Cortex of kidney (tissue), 1 donor: ENCODE measurements at places on chromosomes 7 and 10.

- no peak for DNase-seq
These were observed 20.5 kb downstream of the CHCHD3 start for GRCh38 chr7:133061357-133061756.

DNA sequence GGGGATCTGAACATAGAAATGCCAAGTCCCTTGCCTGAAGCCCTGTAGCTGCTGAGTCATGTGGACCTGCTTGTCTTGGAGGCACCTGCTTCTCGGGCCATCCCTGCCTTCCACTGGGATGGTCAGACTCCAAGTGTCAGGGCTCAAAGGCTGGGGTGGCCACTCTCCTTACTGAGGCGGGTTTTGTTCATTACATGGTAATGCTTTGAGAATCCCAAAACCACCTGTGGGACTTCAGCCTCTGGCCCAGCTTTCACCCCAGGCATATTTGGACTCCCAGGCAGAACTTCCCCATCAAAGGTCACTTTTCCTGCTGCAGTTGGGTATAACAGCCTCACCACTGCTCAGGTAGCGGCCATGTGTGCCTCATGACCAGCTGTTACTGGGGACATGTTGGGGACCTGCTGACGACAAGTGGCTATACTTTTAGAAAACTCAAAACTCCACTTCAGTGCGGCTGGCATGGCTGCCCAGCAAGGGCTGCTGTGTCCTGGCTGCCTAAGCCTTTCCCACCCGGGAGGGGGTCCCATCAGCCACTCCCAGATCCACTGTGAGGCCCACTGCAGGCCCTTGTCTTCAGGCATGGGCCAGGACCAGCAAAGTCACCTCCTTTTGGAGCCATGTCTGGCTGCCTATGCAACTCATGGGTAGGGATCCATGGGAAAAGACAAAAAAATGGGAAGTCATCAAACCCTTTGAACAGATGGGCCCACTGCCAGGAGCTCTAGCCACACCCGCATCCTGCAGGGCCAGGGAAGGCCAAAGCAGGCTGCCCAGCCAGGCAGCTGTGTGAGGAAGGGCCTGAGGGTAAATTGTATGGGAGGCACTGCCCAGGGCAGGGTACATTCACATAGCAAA, 96.7 kb downstream of the ARHGAP22 start:
- no peak for DNase-seq

DNA sequence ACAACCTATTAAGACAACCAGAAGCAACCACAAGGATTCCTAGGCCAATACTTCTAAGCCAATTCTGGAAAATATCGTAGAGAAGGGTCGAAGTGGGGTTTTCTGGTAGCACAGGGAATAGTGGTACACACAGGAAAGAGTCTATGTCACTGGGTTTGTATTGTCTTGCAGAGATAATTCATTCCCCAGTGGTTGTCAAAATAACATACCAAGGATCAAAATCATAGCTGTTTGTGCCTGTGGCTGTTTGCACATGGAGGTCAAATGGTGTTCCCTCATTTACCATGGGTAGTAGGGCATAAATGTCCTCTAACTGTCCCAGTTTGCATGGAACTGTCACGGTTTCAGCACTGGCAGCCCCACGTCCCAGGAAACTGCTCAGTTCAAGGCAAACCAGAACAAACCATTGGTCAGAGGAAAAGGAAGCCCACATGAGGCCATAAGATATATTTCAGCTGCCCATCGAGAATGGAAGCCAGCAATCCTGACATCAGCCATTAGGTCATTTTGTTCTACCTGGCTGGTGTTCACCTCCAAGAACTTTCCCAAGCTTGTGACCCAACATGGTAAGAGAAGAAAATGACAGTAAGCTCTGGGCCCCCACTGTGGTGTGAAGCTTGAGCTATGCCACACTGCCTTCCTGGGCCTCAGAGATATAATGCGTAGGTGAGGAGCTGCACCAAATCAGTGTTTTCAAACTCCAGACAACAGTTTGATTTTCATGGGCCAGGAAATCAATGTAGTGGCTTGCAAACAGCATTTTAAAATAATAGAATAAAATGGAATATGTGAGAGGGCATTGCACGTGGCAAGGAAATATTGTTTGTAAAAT, 53.9 kb upstream of the NFE2L3 start:
- no peak for DNase-seq

DNA sequence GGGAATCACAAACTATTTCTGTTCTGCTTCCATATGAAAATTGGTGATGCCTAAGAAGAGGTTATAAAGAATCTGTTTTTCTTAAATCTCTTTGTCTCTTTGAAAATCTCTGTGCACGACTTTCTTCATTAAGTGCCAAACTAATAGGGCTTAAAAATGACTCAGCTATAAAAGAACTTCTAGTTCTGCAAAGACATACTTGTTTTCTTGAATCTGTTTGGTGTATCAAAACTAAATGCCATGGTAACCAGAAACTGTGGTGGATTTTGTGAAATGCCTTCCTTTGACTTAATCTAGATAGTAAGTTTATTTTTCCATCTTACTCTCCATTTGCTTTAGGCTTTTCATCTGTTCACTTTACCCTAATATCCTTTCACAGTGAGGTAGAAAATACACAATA, 417.8 kb downstream of the PARD3 start:
- no peak for DNase-seq

- DNase-seq, result no peak
These were observed 386.7 kb upstream of the NPVF start for GRCh38 chr7:25615003-25615402.

DNA sequence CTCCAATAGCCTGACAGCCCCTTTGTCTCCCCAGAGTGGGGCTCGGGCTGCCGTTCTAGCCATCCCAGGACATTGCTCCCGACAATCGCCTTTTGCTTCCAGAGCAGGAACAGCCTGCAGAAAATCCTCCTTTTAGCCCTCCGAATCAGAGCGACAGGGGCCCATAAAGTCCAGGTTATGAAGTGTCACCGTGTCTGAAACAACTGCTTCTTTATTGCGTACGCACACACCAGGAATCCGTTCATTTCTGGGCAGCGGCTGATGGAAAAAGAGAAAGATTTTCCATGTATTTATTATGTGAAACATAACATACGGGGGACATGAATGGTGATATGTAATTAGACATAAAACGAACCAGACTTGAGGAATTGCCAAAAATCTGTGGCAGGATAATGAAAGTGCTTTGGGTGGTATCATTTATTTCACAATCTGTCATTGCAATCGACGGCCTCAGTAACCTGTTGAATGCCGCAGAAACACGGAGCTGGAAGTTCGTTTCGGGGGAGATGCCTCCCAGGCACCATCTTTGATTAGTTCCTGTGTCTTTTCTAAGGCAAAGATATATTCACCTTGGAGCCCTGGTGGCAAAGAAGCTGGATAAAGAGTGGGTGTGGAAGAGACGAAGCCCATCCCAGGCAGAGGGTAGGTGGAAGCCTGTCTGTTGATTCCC, 48.1 kb downstream of the FAM241B start:
- DNase-seq, result no peak

DNA sequence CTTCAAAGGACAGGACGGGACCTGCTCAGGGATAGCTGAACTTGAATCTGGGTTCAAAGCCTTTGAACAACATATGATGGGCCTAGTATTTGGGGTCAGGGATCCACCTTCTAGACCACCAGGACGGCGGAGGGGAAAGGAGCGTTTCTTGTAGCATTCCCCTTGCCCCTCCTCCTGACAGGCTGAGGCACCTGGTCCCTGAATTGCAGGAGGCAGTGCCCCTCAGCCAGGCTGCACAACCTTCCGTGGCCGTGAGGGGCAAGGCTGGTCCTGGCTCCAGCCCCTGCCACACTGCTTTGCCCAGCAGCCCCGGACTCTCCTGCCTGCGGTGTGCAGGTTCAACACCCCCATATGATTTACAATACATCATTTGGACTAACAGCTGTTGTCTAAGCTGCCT, 58.1 kb downstream of the INSIG1 start:
- DNase-seq, result no peak

- DNase-seq, result no peak
These were observed 557.0 kb upstream of the IGFBP3 start for GRCh38 chr7:46478046-46478445.

- no peak for DNase-seq
These were observed 402.9 kb upstream of the GALNT17 start for GRCh38 chr7:70728872-70729552.

DNA sequence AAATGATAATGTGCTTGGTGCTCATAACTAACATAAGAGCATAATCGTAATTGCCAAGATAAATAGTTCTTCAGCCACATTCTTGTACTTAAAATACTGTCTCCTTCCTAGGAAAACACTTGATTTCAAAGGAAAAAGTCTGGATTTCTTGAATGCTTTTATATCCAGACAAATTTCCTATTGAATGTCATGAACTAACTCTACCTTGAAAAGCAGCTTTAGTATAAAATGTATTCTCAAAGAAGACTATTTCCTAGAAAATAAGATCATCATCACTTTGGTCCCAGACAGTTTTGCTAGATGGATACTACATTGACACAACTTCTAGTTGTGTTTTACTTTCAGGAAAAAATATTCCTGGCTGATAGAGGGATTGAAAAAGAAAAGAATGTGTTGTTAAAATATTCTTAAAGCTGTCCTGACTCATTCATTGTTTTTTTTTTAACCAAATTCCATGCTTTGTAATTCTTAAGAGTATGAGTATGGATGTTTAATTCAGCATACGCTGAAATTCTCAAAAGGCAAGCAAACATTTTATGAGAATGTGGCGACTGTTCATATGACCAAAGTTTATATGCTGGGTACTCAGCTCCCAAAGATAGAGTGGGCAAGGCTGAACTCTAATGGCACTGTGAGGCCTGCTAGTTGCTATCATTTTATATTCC, 106.1 kb downstream of the PPP1R3A start:
- no peak for DNase-seq

GRCh38 chr10:104472957-104473745, 119.5 kb downstream of the CFAP58 start:
- DNase-seq, result no peak

DNA sequence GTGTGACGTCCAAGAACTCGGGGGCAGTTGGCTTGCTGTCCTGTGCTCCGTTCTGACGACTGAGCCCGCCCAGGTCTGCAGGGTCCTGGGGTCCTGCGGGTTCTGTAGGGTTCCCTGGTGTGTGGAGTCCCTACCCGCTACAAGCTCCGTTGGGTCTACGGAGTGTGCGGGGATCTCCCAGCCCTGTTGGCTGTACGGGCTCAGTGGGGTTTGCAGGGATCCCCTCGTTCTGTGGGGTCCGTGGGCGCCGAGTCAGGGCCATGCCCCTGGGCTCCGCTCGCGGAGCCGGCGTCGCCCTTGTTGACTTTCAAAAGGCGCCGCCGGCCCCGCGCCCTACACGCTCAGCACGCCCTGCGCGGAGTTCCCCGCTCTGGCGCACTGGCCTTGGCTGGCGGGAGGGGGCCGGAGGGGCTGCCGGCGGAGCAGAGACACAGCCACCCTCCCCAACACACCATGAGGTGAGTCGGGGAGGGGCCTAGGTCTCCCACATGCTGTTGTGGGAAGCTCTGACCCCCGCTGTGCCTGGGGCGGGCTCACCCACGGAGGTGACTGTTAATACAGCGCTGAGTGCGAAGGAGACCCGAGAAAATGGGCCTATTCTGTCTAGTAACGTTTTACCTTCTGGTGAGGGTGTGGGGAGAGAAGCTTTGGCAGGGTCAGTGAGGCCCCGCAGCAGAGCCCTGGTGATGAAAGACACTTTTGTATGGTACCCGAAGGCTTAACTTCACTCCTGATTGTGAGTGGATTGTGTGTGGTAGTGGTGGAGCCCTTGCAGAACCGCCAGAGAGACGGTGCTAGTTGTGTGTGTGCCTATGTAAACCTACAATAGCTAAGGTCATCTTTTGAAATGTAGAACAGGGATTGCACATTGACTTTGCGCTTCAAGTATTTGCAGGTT, 8.1 kb downstream of the TASOR2 start:
- no peak for DNase-seq

- DNase-seq, result no peak
These were observed 1.2 kb downstream of the FERD3L start for GRCh38 chr7:19143881-19144574.

- DNase-seq, result no peak
These were observed 395 bp downstream of the ZNF487 start for GRCh38 chr10:43437141-43437870.

DNA sequence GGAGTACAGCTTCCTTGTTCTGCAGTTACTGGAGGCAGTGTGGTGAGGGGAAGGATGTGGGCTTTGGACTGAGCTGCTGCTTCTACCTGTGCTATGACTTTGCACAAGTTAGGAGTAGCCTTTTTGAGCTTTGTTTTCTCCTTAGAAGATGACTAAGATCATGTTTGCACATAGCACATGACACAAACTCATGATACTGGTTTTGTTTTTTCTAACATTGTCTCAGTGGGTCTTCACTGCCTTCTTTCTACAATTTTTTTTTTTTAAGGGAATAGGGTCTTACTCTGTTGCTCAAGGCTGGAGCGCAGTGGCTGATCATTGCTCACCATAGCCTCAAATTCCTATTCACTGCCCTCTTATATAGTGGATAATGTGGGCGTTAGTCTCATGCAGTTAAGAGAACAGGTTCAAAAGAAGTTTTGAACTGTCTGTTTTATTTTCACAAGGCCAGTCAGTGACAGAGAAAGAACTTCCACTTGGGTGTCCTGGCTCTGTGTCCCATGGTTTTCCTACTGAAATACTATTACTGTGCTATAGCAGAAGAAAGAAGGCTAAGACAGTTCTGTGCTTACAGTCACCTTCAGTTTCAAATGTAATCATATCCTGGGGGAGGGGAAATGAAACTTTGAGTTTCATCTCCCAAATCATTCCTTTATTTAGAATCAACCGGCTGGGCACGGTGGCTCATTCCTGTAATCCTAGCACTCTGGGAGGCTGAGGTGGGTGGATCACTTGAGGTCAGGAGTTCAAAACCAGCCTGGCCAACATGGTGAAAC, 72.0 kb downstream of the KAT6B start:
- no peak for DNase-seq

DNA sequence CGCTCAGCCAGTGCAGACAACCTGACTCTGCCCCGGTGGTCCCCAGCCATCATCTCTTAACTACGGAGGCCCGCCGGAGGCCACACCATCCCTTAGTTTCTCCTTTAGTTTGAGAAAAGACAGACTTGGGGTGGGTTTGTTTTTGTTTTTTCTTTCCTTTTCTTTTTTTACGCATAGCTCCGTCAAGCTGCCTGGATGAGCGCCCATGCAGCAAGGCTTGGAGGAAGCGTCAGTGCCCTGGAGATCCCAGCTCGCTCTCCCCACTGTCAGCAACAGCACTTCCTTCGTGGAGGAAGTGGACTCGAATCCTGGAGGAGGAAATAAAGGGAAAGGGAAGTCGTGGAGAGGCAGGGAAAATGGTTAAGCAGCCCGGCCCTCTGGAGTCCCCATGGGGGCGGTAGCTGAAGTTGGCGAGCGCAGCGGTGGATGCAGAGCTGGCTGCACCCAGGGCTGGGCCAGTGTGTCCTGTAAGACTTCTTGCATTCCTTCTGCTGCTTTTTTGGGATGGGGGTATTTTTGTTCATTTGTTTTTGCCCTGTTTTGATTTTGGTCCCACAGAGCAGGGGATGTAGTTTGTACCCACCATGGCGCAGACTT, 35.9 kb upstream of the GJD4 start:
- DNase-seq, result no peak

- DNase-seq, result no peak
These were observed 143.3 kb downstream of the KMT2E start for GRCh38 chr7:105157278-105157677.

- DNase-seq, result no peak
These were observed 3.4 kb upstream of the CLDN15 start for GRCh38 chr7:101241015-101241363.
